Testis (tissue), 5 donors: ENCODE measurements at places on chromosomes 6 and 20. TPM values are rescaled to one million over a fixed set of nuclear protein-coding genes. Genes with fewer than 3 reads are reported as not detected.

LHFPL5 gene
- not detected for polyA plus RNA-seq

DNA sequence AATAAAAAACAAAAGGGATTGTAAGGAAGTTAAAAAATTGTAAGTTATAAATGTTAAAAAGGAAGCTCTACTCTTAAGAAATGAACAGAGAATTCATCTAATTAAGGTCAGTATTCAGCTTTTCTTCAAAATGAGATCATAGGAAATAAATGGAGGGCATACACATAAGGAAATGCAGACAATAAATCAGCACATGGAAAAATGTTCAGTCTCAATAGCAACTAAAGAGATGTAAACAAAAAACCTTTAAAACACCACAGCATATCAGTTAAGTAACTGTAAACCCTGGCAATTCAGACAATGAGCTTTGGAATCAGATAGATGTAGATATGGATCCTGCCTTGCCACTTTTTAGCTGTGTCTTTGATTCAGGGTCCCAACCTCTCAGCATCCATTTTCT is 24.0 kb upstream of the CLIC5 start:
- no peak for DNase-seq

DNA sequence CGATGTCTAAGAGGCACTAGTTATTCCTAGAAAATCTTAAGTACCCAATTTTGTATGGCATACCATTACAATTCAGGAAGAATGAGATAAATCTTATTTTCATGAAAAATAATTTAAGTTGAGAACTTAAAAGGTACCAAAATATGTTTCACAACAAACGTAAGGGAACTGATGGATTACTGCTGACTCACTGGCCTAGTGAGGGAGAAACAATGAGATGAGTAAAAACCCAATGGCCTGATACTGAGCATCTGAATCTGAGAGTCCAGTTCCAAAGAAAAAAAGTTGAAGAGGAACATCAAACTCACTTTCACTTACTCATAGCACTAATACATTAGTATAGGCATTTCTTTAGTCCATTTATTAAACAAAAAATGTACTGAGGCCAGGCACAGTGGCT is 56.0 kb downstream of the MDN1 start:
- DNase-seq: no peak

DNA sequence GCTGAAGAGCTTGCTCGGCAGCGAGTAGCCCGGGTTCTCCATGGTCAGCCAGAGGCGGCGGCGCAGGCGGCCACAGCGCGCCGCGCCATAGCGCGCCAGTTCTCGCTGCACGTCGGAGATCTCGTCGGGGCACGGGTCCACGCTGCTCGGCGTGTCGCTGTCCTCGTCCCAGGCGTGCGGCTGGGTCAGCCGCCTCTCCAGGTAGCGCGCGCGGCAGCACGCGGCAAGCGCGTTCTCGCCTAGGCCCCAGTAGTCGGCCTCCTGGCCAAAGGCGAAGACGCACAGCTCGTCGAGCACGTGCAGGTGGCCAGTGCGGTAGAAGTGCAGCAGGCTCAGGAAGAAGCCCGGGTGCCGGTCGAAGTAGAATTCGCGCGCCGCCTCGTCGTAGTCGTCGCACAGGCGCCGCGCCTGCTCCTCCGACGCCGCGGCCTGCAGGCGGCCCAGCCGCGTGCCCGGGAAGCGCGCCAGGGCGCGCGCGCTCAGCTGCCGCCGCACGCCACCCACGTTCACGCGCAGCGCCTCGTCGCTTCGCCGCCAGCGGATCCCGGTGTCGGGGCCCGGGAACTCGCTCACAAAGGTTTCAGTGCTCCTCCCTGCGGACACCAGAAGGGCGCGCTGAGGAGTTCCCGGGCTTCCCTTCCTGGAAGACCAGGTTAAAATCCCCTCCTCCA is 2.7 kb downstream of the KCNS1 start:
- DNase-seq: peak; percentile 55

GRCh38 chr6:10554826-10555225 is 33.7 kb downstream of the GCNT2 start:
- DNase-seq: no peak

DNA sequence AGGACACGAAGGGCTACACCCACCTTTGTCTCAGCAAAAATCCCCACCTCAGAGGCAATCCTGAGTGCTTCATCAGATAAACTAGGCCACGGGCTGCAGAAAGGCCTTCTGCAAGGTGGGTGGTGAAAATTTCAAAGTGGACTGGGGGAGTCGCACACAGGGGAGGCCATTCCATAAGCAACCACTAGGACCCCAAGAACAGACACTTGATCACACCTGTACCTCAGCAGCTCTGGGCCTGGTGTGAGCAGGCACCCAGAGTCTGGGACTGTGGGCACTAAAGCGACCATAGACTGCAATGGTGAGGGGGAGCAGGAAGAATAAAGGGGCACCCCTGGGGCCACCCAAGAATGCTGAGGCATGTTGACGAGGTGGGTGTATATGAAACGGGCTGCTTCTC is 52.6 kb downstream of the SERAC1 start:
- DNase-seq: no peak

- DNase-seq: peak; percentile 21
These were observed 246.0 kb upstream of the SPTLC3 start for GRCh38 chr20:12762725-12763124.

GRCh38 chr6:43992783-43993644 is 134.2 kb downstream of the MRPL14 start:
- no peak for DNase-seq

DNA sequence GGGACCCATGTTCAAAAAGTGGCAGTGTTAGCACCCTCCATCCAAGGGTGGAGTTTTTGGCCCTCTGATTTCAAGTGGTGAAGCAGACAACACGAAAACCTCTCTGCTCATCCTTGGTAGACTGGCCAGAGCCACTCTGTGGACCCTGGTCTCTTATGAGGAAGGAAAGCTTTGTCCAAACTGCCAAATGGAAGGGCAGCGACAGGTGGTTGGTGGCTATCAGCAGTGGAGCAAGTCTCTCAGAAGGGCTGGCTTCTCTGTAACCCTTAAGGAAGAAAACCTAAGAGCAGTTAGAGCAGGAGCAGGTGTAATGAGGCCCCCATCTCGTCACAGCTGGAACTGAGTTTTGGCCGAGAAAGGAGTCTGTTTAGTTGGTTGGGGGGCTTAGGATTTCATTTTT is 155.8 kb downstream of the SLC16A10 start:
- DNase-seq: no peak

GRCh38 chr6:34115403-34115795 is 30.5 kb downstream of the GRM4 start:
- peak; percentile 39 for DNase-seq
